ENCODE measurements at places on chromosomes 16 and 17.

GRCh38 chr16:87951552-87952538 lies 611 bp downstream of the BANP start:
- no peak for DNase-seq

GRCh38 chr16:23836404-23837311 lies 875 bp downstream of the PRKCB start:
- DNase-seq: no peak

GRCh38 chr17:16440901-16441629 lies 25.7 kb downstream of the TRPV2 start:
- DNase-seq: no peak

DNA sequence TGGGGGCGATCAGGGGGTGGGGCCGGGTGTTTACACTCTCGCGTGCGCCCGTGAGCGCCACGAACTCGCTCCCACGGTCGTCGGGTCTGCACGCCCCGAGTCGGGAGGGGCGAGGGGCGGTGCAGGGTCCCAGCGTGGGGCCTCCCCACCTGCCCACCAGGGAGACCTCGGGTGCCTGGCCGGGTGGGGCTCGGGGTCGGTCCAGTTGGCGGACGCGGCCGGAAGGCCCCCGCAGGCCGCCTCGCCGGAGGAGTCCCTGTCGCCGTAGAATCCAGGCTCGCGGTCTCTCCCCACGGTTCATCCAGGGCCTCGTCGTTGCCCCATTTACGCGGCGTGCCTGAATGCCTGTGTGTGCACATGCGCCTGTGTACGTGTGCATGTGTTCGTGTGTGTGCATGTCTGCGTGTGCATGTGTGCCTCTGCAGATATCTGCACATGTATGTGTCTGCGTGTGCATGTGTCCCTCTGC lies 510 bp upstream of the RAB40B start:
- DNase-seq: no peak

DNA sequence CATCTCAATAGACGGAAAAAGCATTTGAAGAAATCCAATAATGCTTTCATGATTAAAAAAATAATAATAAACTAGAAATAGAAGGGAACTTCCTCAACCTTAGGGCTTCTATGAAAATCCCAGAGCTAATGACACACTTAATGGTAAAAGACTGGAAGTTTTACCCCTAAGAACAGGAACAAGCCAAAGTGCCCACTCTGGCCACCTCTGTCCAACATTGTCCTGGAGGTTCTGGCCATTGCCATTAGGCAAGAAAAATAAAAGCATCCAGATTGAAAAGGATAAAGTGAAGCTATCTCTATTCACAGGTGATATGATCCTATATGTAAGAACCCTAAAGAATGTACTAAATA lies 2.5 kb upstream of the LITAF start:
- DNase-seq: no peak

GRCh38 chr17:61444075-61444474 lies 8.1 kb upstream of the TBX4 start:
- no peak for DNase-seq

GRCh38 chr17:72982680-72983079 lies 109.8 kb downstream of the SLC39A11 start:
- no peak for DNase-seq

- DNase-seq: no peak
These were observed 393.7 kb upstream of the DYNLRB2 start for GRCh38 chr16:80147026-80147655.

DNA sequence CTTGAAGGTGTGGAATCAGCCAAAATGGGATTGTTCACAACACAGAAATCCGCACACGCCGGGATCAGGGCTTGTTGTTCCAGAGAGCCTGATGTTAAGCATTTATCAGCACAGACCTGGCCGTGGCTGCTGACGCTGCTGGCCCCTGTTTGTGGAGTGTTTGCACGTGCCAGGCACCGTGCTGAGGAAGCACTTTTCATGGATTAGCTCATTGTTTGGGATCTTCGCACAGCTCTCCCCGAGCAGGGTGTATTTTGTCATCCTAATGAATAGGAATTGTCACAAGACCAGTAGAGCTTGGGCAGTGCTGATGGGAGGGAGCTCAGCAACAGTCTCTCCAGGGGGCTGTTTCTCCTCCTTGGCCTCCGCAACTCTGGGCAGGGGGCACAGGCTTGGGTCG lies 160.4 kb upstream of the PLCG2 start:
- no peak for DNase-seq

- DNase-seq: no peak
These were observed 11.2 kb downstream of the ETV4 start for GRCh38 chr17:43534909-43535308.

DNA sequence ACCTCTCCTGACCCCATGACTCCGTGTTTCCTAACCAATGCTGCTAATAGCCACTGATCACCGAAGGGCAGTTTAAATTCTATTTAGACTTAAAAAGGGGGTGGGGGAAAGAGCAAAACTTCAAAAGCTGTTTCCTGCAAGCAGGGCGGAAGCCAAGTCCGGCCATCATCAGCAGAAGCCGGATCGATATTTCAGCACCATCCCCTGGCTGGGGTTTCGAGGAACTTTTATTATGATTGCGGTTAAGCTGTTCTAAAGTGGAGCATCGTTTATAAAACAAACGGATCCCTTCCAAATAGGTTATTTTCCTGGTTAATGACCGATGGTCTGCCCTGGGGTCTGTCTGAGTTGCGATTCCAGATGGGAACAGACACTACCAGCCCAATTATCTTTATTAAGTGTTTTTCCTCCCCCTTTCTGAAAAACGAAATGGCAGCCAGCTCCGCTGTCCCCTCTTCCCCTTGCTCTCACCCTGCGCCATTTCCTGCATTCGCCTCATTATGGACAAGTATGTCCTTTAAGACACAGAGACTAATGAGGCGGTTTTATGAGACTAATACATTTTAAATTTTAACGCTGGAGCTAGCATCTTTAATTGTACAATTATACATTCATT lies 76.1 kb upstream of the IRX3 start:
- no peak for DNase-seq

- DNase-seq: no peak
These were observed 43.7 kb downstream of the SEC14L1 start for GRCh38 chr17:77184474-77184873.

GRCh38 chr17:35129973-35130351 lies 8.5 kb downstream of the FNDC8 start:
- no peak for DNase-seq

GRCh38 chr16:70466805-70467076 lies 12.3 kb downstream of the FCSK start:
- DNase-seq: no peak

GRCh38 chr17:38334480-38335364 lies 9.0 kb downstream of the GPR179 start:
- DNase-seq: no peak

GRCh38 chr16:9260666-9261065 lies 169.2 kb downstream of the HAPSTR1 start:
- no peak for DNase-seq

DNA sequence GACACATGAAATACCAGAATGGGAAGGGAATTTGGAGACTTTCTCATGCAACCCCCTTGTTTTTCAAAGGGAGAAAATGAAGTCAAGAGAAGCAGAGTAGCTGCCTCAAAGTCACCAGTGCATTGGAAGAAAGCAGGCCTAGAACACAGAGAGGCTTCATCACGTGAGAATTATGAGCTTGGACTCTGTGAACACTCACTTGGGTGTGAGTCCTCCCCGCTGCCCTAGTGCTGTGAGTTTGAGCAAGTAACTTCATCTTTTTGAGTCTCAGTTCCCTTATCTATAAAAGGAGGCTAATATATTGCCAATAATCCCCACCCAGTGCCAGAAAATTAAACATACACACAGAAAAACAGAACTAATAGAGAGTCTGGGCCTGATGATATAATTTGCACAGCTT lies 315.8 kb downstream of the XYLT1 start:
- DNase-seq: no peak

GRCh38 chr17:77892469-77893143 lies 65.9 kb upstream of the TNRC6C start:
- DNase-seq: no peak

DNA sequence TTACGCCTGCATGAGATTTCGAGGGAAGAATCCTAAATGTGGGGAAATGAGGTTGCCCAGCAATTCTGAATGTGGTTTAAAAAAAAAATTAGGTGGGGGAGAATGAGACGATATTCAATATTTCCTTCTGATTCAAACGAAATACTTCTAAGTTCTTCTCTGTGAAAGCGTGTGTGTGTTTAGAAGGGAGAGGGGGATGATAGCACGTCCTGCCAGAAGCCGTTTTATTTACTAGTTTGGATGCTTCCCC lies 47.8 kb downstream of the TBC1D16 start:
- DNase-seq: no peak

- no peak for DNase-seq
These were observed 44.5 kb upstream of the SMPD3 start for GRCh38 chr16:68492543-68493411.

- no peak for DNase-seq
These were observed 18.0 kb downstream of the MAPT start for GRCh38 chr17:45912319-45912718.

GRCh38 chr17:69779378-69780214 lies 295.4 kb upstream of the KCNJ16 start:
- no peak for DNase-seq

- peak; percentile 88 for DNase-seq
These were observed 43.0 kb upstream of the TANGO6 start for GRCh38 chr16:68800257-68800875.

DNA sequence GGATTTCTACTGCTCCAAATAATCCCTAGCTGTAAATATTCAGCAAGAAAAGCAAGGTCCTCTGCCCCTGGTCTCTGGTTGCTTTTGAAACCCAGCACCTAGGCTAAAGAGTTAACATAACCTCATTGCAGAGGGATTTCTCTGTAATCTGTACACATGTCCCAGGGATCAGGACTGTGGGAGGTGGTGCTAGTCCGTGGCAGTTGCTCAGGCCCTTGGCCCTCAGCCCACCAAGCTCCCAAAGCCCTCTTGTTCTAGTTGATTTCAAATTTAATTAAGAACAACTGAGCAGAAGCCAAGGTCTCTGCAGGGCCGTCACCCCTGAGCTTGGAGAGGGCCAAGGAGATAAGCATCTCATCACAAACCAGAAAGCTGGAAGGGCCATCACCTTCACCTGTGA lies 181.1 kb downstream of the SOX9 start:
- no peak for DNase-seq

GRCh38 chr16:85888405-85889331 lies 10.3 kb upstream of the IRF8 start:
- peak; percentile 26 for DNase-seq

DNA sequence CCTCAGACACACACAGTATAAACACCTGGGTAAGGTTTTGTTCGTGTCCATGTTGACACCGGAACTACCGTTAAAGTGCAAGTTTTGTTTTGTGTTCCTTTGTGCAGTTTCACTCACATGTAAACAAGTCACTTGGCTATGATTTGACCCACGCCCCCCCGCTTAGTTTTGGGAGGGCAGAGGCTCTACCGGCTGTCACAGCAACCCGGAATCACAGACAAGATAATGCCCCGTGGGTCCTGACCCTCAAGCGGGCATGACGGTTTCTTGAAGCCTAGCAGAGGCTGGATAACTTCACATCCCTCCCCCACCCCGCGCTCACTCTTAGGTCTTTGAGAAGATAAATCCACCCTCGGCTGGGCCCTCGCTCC lies 1.7 kb downstream of the RASD1 start:
- DNase-seq: no peak

DNA sequence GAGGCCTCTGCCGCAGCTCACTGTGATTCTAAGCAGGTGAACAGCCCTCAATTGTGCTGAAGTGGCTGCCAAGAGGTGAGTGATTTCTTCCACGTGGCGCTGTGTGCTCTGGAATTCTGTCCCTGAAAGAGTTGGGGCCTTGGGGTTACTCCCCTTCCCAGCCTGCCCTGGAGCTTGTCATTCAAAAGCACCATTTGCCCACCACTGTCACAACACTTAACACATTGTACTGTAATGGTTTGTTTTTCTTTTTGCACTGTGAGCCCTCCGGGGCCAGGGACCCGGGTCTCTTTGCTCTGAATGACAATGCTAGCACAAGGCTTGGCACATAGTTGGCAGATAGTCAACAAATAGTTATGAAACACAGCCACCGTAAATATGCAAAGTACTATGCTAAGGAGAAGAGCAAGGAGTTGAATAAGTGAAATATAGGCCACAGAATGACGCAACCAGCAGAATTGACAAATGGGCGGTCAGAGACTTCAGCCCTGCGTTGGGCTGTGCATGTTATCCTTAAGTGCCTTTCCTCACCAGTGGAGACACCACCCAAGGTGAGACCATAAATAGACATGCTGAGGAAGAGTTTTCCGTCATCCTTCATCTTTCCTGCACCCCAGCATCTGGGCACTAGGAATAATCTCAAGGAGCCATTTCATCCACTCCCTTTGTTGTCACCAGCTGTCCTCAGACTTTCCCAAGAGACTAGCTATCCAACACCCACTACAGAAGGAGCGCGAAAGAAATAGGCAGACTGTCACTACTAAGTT lies 112.0 kb upstream of the DNAH9 start:
- no peak for DNase-seq
